Stimulated activated CD4-positive, alpha-beta T cell treated with anti-CD3 and anti-CD28 coated beads, Interleukin-1b, Interleukin-23, amount 100 ng/mL, for 1 hour (primary cell): ENCODE measurements at places on chromosomes 5 and 9.

DNA sequence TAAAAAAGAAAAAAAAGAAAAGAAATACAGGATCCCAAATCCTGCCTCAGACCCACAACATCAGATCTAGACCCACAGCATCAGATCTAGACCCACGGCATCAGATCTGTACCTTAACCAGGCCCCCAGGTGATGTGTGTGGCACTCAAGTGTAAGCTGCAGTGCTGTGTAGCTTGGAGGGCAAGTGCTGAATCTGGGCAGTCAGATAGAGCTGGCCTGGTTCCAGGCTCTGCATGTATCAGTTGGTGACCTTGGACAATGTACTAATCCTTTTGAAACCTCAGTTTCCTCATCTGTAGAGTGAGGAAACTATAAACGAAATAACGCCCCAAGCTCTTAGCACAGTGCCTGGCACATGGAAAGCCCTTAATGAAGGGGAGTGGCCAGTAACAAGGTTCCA lies 16.7 kb downstream of the COL15A1 start:
- no peak for DNase-seq

DNA sequence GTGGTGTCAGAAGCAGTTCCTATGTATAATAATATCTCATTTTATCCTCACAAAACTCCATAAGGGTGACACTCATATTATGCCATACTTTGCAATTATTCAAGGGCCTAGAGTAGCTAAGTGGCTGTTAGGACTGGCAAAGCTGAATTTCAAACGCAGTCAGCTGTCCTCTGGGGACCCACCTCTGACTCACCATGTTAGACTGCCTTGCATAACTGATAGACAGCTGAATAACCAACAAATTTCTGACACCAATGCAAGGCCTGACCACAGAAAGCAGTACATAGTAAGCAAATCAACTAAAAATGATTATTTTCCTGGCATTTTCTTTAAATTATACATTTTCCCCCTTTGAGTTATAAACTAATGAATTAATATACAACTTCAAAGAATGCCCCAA lies 251.6 kb upstream of the PTGER4 start:
- DNase-seq: no peak

DNA sequence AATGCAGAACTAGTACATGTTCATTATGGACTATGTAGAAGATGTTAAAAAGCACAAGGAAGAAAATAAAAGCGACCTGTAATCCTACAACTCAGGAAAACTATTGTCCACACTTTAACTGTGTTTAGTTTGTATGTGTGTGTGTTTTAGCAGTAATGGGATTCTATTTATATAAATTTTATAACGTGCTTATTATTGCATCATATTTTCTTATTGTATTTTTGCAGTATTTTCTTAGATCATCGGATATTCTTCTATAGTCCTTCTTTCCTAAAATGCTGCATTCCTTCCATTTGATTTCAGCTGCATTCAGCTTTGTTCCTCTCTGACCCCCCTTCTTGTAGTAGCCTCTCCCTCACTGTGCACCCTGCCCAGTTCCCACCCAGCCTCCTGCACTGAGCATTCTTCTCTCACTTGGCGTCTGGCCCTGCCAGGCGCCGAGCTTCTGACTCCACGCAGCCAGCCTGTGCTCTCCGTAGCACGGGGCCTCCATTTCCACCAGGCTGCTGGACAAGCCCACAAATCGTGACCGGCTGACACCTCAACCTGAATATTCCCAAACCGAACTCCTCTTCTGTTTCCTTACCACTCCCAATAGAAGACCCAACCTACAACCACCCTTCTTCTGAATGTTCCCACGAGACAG lies 39.9 kb downstream of the MVB12B start:
- no peak for DNase-seq

DNA sequence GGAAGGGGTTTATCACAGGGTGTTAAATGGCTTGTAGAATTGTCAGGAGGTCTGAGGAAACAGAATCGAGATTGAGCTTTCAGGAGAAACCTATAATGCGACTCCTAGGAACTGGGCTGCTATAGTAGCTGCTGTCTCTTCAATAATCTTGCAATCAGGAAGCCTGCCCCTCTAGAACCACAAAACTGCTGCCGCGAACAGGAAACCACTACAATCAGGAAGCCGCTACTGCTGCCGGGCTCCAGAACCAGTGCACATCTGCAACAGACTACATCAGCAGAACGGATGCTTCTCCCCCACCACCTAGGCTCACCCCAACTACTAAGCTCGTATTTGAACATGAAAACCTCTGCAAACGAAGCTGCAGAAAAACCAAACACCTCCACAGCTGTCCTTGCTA lies 31.6 kb downstream of the TNFSF8 start:
- no peak for DNase-seq

DNA sequence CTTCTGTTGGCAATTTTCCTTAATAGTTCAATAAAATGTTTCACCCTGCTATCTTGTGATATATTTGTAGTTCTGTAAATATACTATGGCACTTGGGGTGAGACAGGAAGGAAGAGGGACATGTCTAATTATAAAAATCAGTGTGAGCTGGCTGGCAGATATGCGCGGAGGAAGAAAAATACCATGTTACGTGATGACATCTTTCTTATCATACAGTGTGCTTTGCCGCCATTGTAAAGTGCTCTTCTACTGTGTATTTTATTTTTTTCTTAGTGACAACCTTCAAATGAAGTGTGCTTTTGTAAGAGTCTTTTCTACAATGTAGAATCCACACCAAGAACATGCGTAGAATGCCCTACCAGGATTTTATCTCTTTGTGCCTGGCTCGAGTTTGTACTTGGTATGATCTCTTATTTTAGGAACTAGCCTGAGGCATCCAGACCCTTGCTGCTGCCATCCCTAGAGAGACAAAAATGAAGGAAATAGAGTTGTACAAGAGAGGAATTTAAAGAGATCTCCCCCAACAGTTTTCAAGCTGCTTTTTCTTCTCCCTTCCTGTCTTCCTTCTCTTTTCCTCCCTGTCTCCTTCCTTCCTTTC lies 46.7 kb upstream of the RIOK2 start:
- no peak for DNase-seq

- DNase-seq: no peak
Observed at GRCh38 chr5:82388181-82388580, 110.0 kb upstream of the RPS23 start.

DNA sequence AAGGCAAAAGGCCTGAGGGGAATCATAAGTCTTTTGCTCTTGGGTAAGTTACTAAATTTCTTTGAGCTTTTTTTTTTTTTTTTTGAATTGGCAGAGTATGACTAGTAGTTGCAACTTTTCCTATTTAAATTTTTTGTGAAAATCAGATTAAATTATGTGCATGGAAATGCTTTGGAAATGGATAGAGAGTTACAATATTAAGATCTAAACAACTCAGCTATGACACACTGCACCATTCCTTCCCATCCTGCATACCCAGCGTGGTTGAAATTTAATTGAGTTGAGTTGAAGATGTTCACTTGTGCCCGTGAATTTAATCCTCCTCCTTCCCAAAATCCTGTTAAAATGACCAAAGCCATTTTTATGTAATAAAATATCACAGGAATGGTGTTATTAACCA lies 296.4 kb downstream of the ACTL7B start:
- no peak for DNase-seq

DNA sequence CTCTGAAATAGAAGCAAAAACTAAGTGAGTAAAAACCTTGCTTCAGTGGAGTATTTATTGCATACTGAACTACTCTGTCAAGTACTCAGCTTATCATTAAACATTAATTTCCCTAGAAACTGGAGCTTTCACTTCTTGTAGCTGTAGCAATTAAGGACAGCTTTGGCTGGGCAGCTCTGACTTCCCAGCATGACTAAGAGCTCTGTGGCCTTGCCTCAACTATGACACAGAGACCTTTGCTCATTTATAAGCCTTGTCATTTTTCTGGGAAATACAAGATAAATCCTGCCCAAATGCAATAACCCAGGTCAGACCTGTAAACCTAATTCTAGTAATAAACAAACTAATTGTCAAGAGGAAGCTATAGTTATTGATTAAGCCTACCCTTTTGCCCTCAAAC lies 65.4 kb upstream of the STK32A start:
- DNase-seq: no peak
